Mucosa of descending colon (tissue), 3 donors: ENCODE measurements at places on chromosomes 4 and X. TPM values are rescaled to one million over a fixed set of nuclear protein-coding genes. Genes with fewer than 3 reads are reported as not detected.

The GALNT7 gene
- total RNA-seq: 141 TPM

DNA sequence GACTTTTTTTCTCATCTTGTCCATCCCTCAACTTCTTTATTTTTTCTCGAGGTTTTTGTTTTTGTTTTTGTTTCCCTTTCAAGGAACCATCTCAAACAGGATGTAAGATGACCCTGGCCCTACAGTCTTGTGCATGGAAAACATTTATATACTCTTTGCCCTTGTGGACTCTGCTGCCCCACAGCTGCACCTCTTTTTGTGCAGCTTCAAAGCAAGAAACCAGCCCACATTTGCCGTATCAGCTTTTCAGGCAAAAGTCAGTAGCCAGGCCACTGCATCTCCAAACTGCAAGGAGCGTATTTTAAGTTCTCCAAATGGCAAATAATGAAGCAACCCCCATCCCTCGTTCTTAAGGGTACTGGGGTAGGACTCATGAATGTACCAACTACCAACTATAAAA lies 756.5 kb downstream of the C4orf33 start:
- no peak for DNase-seq

The ANOS1 gene
- 0.48 TPM for total RNA-seq

DNA sequence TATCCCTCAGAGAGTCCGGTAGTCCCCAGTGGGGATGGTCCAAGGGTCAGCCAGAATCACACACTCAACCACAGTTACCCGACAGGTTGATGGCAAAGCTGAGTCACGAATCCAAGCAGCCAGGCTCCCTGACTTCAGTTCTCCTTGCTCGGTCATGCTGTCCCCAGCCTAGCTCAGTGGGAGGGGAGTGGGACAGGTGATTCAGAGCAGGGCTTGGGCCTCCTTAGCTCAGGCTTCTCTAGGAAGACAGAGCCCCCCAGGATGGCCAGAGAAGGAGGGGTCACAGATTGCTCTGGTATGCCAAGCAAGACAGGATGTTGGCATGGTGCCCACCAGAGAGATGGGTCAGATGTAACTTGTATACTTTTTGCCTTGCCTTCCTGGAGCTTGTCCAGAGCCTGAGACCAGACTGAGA lies 66.5 kb downstream of the EFNB1 start:
- DNase-seq: peak; percentile 59

The AASDH gene
- 8.9 TPM for total RNA-seq

The HEPH gene
- total RNA-seq: 160 TPM

The NPY5R gene
- total RNA-seq: 0.22 TPM

The CNGA1 gene
- total RNA-seq: 5.4 TPM

DNA sequence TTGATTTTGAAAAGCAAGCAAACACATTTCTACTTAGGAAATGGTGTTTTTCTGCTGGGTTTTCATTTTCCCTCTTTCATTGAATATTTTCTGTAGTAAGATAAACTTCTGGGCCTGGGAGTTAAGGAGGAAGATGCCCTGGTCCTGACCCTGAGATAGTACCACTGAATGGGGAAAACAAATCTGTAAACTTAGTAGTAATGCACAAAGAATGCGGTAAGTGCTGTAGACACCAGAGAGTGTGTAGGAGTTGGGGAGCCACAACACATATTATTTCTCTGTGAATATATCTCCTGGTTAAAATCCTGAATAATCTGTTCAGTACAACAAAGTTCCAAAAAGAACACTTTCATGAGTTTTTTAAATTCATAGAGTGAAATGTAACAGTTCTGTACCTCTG lies 178.3 kb downstream of the MAPK10 start:
- no peak for DNase-seq

DNA sequence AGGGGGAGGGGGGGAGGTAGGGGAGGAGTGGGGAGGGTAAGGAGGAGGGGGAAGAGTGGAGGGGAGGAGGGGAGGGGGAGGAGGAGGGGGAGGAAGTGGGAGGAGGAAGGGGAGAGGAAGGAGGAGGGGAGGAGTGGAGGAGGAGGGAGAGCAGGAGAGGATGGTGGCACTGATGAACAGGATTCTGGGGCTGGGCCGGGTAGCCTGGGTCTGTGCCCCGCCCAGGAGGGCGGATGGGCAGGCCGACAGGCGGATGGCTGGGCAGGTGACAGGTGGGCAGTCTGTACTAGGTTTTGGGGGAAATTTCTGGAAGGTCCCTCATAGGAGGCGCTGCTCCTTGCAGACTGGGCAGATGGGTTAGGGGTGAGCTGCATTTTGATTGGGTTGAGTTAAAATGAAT lies 66.0 kb upstream of the ADRA2C start:
- peak; percentile 3 for DNase-seq

GRCh38 chr4:138789796-138790195 lies 225.8 kb upstream of the NOCT start:
- DNase-seq: no peak

DNA sequence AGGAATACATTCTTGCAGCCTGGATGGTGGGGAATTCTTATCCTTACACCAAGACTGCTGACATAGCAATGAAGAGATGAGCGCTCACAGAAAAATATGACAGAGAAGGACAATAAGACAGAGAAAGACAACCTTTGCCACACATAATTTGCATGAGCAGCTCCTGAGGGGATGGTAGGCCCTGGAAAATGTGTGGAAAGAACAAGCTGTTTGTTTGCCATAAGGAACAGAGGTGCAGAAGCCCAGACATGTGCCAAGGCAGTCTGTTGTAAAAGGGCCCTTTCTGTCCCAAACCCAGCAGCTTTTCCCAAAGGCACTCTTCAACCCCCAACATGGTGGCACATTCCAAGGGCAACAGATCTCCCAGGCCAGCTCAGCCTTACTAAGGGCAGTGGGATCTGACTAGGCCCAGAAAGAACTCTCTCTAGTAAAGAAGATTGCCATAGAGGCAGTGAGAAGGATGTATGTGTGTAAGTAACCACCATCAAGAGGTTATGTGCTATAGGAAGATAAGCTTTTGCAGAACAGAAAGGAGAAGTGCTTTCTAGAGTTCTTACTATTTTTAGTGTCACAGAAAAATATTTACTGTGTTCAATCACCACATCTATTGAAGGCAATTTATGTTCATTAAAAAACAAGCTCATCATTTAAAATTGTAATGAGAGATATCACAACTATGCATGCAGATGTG lies 287.0 kb upstream of the RASGEF1B start:
- no peak for DNase-seq

GRCh38 chr4:168739886-168740285 lies 243.0 kb downstream of the PALLD start:
- no peak for DNase-seq

GRCh38 chr4:185920171-185920570 lies 108.2 kb upstream of the SORBS2 start:
- DNase-seq: no peak

- DNase-seq: peak; percentile 22
Observed at GRCh38 chrX:41984628-41985027, 61.3 kb upstream of the CASK start.

GRCh38 chr4:123507376-123507775 lies 110.8 kb downstream of the SPRY1 start:
- no peak for DNase-seq

- DNase-seq: no peak
Observed at GRCh38 chr4:53233114-53233795, 132.6 kb downstream of the SCFD2 start.

DNA sequence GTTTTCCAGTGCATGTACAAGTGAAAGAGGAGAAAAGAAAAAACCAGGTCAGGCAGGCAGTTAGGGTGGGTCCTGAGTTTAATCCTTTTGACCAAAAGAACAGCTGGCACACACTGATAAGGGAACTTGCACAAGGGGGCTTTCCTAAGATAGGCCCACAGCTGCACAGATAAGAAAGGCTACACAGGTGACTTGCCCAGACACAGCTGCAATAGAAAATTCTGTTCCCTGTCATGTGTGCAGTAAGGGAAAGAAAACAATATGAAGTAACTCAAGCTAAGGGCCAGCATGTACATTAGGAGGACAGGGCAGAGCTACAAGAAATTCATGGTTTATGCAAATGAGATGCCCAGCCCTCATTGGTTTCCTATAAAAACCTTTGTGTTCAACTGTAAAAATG lies 32.9 kb downstream of the LUZP4 start:
- DNase-seq: no peak

The GLRA3 gene
- total RNA-seq: not detected

DNA sequence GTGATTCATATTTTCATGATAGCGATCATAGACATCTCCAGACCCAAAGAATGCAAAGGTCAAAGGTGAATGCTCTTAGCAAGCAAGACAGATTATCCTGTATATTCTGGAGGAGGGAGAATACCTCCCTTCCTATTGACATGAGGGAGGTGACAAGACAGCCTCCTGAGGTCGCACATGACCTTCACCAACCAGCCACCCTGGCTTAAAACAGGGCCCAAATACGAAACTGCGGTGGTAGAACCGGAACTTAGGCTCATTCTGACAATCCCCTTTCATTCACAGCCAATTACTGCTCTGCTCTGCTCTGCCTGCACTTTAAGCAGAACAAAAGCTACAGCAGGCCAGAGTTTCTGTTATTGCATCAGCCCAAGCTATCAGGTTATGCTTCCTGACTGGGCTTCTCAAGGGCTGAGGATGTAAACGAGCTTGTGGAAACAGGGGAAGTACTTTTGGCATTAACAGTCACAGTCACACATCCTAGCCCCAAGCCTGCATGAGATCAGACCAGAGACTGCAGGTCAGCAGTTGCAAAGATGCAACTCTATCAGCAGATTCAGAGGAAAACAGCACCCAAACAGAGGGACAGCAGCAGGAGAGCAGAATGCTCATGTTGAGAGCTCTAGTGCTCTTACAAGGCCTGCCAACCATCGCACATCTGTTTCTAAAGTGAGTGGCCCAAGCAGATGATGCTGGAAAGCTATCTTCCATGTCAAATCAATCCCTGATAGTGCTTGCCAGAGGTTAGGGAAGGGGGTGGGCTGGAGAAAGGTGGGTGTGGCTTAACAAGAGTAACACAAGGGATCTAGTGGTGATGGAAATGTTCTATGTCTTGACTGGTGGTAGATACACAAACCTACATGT lies 51.3 kb upstream of the MAP3K15 start:
- peak; percentile 9 for DNase-seq

- DNase-seq: no peak
Observed at GRCh38 chr4:122167369-122167768, 15.2 kb downstream of the BLTP1 start.

The POU3F4 gene
- total RNA-seq: 1.0 TPM

- no peak for DNase-seq
Observed at GRCh38 chr4:75715105-75715799, 9.1 kb upstream of the USO1 start.
